Left renal cortex interstitium (tissue), 4 donors: ENCODE measurements at places on chromosomes 7 and 10. TPM values are rescaled to one million over a fixed set of nuclear protein-coding genes. Genes with fewer than 3 reads are reported as not detected.

Gene APBB1IP
- polyA plus RNA-seq: 1.3 TPM

Gene CPA2
- 0.47 TPM for polyA plus RNA-seq

Gene INSYN2A
- 6.9 TPM for polyA plus RNA-seq

Gene TBC1D12
- 18.8 TPM for polyA plus RNA-seq

Gene IQUB
- polyA plus RNA-seq: 5.8 TPM

Gene IKZF1
- polyA plus RNA-seq: 1.6 TPM
